Stromal cell of bone marrow (primary cell): ENCODE measurements at places on chromosomes 4 and X.
A peak's percentile ranks its signal among the peaks of the same experiment; 100 is the strongest.

DNA sequence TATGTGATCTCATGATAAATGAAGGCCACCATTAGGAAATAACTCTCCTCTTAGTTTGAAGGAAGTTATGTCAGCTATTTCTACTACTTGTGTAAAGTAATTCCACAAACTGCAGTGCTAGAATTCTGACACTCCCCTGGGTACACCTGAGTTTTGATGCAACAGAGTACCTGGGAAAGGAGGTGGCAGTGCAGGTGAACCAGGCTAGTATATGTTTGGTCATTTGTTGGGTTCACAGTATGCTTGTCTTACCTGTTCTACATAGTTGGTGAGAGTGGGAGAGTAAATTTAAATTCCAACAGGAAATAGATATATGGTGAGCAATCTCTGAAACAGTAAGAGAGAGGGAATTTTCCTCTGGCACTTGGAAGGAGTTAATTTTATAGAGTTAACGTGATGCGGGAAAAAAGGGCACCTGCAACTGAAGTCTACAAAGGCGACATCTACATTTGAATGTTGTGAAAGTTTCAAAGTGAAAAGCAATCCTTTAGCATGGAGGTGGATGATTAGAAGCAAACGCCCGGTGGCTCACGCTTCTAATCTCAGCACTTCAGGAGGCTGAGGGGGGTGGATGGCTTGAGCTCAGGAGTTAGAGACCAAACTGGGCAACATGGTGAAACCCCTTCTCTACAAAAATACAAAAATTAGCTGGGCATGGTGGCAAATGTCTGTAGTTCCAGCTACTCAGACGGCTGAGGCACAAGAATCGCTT is 8.3 kb upstream of the SLC10A6 start:
- no peak for DNase-seq

DNA sequence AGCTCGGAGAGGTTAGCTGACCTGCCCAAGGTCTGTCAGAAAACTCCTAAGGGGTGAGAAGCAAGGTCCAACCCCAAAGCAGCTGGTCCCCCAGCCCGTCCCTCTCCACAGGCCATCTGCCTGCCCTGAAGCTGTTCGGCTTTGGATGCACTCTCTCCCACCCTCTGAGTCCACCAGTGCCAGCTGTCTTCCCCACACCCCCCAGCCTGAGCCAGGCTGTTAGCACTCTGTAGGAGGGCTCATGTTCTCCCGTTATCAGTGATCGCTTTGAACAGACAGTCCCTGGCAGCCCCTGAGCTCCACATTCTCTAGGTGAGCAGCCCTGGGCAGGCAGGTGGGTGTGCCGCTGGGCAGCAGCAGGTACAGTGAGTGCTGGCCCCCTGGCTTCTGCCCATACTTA is 16.0 kb downstream of the ZNF185 start:
- DNase-seq, result no peak

- no peak for DNase-seq
Measured at GRCh38 chrX:65874765-65875164, 165.1 kb downstream of the VSIG4 start.

DNA sequence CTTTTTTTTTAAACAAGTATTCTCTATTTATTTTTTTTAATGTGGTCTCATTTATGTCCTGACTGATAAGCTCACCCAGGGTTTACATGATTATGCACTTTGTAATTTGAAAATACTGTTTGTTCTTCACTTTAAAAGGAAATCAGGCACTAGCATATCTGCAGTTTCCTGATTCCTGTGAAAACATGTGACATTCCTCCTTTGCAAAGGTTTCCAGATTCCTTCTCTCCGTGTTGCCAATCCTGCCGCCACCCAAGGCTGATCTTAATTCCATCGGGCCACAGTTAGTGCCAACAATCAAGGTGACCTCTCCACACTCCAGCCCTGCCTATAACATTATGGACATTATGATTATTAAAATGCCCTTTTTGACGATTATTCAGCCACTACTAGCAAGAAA is 225.4 kb downstream of the PCDH7 start:
- no peak for DNase-seq

- DNase-seq, result no peak
Measured at GRCh38 chr4:76744241-76744921, 153.6 kb downstream of the SOWAHB start.

- no peak for DNase-seq
Measured at GRCh38 chrX:38937400-38937799, 136.1 kb downstream of the MID1IP1 start.

GRCh38 chr4:154126276-154126675 is 337.4 kb upstream of the SFRP2 start:
- DNase-seq, result no peak

- no peak for DNase-seq
Measured at GRCh38 chrX:48918643-48919340, at the start of gene PIM2. PIM2 (minus strand) TSS chrX:48919024; CDS start chrX:48918834, 190 bp downstream.

DNA sequence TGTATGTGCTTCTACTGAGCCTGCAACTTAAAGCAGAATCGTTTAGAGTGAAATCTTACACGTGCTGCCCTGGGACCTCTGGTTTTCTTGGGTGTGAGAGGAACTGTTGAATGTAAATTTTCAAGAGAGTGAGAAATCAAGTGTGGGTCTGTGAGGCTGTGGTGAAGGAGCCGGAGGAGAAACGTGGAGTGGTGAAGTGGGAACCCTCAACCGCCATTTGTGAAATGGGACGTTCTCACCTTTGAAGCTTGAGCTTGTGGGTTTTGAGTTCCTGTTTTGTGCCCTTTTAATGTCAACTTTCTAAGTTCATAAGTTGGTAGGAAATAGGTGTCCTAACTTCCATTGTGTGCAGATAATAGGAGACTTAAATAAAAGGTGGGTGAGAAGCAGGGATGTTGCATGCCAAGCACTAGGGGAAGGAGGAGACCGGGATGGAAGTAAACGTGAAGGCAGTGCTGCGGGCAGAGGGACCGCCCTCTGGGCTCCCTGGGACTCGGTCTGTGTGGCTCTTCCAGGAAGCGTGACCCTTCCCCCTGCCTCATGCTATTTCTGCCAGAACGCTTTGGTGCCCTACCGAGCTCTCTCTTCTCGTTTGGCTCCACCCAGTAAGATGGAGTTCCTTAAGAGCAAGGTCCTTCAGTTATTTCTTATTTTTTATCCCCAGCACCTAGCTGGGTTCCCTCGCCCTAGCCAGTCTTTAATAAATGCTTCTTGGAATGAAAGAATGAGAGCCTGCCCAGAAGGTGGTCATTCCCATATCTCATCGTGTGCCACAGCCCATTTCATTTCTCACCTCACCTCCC is 56.0 kb downstream of the TMEM131L start:
- DNase-seq, result no peak

DNA sequence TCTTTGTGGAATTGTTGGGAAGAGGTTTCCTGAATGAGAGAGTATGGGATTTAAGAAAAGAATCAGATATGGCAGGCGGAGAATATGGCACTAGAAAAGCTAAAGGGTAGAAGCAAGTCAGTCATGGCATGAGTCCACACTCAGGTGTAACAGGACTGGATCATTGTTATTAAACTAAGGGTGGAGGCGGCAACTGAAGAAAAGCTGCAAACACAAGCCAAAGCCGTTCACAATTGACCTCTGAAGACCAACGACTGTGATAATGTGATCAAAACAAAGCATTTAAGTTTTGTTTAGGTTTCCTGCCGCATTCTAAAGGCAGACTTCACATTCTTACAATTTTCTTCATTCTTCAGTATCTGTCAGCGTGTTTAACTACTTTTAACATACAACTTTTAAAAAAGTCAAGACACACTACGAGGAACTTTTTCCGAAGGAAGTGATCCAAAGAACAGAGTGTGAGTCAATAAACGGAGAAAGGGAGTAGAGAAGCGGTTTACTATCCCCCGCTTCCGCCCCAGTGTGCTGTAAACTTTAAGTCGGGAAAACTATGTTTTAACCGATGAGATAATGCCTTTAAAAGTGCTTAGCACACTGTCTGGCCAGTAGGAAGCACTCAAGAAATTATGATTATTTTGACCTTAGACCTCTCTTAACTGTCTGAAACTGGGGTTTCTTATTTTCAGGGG is 909 bp upstream of the SLAIN2 start:
- peak; percentile 65 for DNase-seq

DNA sequence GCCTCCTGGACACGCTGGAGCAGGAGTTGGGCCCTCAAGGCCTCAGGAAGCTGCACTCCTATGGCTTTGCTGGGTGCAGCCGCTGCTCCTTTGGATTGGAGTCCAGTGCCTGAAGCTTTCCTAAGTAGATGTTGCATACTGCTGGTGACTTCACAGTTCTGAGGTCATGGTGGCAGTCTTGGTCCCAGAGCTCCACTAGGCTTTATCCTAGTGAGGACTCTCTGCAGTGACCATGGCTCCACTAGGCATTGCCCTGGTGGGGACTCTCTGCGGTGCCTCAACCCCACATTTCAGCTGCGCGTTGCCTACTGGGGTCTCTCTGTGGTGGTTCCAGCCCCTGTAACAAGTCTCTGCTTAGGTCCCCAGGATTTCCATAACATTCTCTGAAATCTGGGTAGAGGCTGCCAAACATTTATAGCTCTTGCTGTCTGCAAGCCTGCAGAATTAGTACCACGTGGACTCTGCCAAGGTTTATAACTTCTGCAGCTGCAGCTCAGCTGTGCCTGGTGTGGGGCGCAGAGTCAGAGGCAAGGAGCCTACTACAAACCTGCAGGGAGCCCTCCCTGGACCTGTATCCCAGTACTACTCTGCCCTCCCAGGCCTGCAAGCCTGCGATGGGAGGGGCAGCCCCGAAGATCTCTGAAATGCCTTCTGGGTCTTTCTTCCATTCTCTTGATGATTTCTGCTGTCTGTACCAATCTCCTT is 46.0 kb upstream of the NFKB1 start:
- no peak for DNase-seq

- DNase-seq, result no peak
Measured at GRCh38 chr4:159016593-159017024, 86.3 kb upstream of the RAPGEF2 start.

DNA sequence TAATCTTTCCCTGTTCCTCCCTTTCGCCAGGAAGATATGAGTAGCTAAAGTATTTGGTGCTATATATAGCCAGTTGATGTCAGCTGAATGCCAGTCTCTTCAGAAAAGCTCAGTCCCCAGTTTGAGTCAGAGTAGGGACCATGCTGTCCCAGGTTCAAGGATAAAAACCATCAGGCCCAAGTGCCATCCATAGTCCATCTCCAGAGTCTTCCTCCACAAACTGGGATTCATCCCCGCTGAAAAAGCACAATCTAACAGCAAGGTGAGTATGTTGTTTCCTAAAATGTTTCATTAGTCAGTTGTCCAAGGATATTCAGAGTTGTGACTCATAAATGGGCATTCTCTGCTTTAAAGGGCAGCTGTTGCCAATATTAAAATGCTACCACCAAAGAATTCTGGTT is at the start of gene MYOZ2:
Gene MYOZ2 (plus strand): TSS at position 112 of the 401 bp plus-strand sequence. CDS start 694 bp downstream, outside the sequence.
- DNase-seq, result no peak

DNA sequence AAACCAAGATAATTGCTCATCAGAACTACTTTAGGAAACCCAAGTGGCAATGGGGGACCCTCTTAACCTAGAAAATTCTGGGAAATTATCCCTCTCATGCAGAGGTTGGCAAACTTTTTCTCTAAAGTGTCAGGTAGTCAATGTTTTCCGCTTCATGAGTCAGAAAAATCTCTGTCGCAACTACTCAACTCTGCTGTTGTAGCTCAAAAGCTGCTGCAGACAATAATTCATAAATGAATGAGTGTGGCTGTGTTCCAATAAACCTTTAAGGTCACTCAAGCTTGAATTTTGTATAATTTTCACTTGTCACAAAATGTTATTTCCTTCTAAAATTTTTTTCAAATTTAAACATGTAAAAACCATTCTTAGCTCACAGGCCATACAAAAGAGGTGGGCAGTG is 193.4 kb upstream of the MID1 start:
- no peak for DNase-seq

DNA sequence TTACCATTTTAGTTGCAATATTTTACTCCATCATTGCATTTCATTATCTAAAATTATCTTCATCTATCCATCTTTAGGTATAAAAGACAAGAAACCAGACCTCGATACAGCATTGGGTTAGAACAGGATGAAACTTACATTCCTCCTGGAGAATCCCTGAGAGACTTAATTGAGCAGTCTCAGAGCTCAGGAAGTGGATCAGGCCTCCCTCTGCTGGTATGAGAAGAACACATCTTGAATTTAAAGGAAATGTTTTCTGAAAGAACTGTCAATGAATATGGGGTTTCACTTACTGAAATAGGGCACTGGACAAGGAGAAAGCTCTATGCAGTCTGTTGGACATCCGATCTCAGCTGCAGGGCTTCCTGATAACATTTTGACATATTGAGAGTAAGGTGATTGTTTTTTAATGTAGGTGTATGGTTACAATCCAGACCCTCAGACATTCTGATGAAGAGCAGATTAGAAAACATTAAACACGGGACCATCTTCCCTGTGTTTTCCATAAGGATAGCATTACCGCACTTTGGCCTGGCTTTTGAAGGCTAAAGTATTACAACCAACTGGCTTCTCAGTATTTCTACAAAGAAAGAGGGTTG is 367.2 kb downstream of the BMPR1B start:
- peak; percentile 57 for DNase-seq

- no peak for DNase-seq
Measured at GRCh38 chr4:11783588-11783987, 354.9 kb upstream of the HS3ST1 start.

GRCh38 chr4:121655320-121656268 is 41.2 kb downstream of the ANXA5 start:
- DNase-seq, result peak; percentile 54

DNA sequence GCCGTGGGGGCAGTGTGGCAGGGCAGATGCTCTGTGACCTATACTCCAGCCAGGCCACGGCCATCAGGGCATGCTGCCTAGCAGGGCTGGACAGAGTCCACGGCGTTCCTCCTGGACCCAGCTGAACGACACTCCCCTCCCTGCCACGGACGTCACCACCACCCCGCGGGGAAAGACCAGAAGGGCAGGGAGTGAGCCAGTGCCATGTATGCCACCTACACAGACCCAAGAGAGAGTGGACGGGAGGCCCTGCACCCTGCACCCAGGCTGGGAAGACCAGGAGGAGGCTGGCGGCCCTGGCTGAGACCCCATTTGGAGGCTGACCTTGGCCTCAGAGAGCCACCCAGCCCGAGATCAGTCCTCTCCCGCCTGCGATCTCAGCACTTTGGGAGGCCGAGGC is 101.9 kb downstream of the FAM53A start:
- no peak for DNase-seq

DNA sequence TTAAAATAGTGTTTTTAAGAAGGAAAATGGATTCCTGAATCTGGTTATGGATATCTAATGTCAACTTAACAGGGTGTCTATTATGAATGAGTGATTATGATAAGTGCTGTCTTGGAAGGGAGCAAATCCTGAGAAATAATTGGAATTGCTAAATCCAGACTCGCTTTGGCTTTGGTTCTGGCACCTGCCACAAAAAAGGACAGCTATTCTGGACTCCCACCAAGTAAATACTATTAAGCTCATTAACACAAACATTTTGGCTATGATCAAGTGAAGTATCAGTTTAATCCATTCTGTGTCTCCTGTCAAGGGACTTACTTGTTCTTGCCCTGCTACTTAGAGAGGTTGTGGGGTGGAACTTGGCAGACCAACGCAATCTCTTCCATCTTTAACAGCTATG is 403.7 kb downstream of the CENPC start:
- no peak for DNase-seq

DNA sequence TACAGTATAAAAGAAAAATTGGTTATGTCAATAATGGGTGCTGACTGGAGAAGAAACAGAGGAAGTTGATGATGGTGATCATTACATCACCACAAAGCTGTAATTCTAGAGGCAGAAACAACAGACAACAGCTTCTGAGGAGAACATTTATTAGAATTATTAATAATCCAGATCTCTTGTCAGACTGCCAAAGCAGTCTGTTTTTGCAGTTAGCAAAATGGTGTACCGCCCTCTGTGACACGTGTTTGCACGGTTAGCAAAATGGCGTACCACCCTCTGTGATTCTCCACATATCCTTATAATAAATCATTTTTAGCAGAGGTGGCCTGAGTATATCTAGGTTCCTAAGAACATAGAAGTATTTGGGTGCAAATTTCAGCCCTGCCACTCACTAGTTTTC is 154.0 kb upstream of the TENT5D start:
- DNase-seq, result no peak
